CD8-positive, alpha-beta memory T cell (primary cell): ENCODE measurements at places on chromosomes 16 and 17. TPM values are rescaled to one million over a fixed set of nuclear protein-coding genes. Genes with fewer than 3 reads are reported as not detected.
A peak's percentile ranks its signal among the peaks of the same experiment; 100 is the strongest.

The CARD14 gene
- not detected for total RNA-seq

The PHOSPHO1 gene
- not detected for total RNA-seq

GRCh38 chr16:48451323-48451722, 66.1 kb upstream of the SIAH1 start:
- no peaks in the 10 kb centered on the region for H3K27me3 ChIP-seq
- DNase-seq: no peak

- H3K4me1 ChIP-seq: no peaks in the 10 kb centered on the region
- DNase-seq: no peak
- H3K4me3 ChIP-seq: no peak overlapping the region
- H3K36me3 ChIP-seq: no peaks in the 10 kb centered on the region
- H3K27ac ChIP-seq: no peak overlapping the region
- H3K27me3 ChIP-seq: no peaks in the 10 kb centered on the region
Measured at GRCh38 chr16:7026639-7027038, 306.0 kb upstream of the RBFOX1 start.

The SLC35B1 gene
- 88.9 TPM for total RNA-seq

GRCh38 chr17:31172388-31172787, 77.6 kb downstream of the NF1 start:
- H3K4me3 ChIP-seq: no peak overlapping the region
- no peaks in the 10 kb centered on the region for H3K36me3 ChIP-seq
- DNase-seq: no peak
- no peaks in the 10 kb centered on the region for H3K4me1 ChIP-seq
- no peaks in the 10 kb centered on the region for H3K27me3 ChIP-seq
- no peak overlapping the region for H3K27ac ChIP-seq

GRCh38 chr16:52743707-52744106, 196.8 kb upstream of the TOX3 start:
- DNase-seq: no peak
- no peak overlapping the region for H3K27ac ChIP-seq
- no peaks in the 10 kb centered on the region for H3K4me1 ChIP-seq
- no peak overlapping the region for H3K4me3 ChIP-seq
- H3K27me3 ChIP-seq: no peaks in the 10 kb centered on the region
- H3K36me3 ChIP-seq: no peaks in the 10 kb centered on the region

The SEZ6L2 gene
- 0.07 TPM for total RNA-seq

GRCh38 chr16:17416461-17417311, 54.1 kb downstream of the XYLT1 start:
- H3K27me3 ChIP-seq: no peaks in the 10 kb centered on the region
- peak overlapping the region; percentile 38 for H3K4me3 ChIP-seq
- H3K4me1 ChIP-seq: peaks cover 20% of the 10 kb centered on the region
- peak; percentile 65 for DNase-seq
- H3K36me3 ChIP-seq: no peaks in the 10 kb centered on the region
- H3K27ac ChIP-seq: peak overlapping the region; percentile 12

GRCh38 chr16:23920899-23921298, 85.1 kb downstream of the PRKCB start:
- DNase-seq: no peak
- H3K36me3 ChIP-seq: no peaks in the 10 kb centered on the region

The ST6GALNAC2 gene
- 1.0 TPM for total RNA-seq

- no peaks in the 10 kb centered on the region for H3K4me1 ChIP-seq
- no peaks in the 10 kb centered on the region for H3K36me3 ChIP-seq
- H3K4me3 ChIP-seq: no peak overlapping the region
- H3K27ac ChIP-seq: no peak overlapping the region
- H3K27me3 ChIP-seq: no peaks in the 10 kb centered on the region
Measured at GRCh38 chr17:7192271-7192937, 13.2 kb upstream of the ASGR1 start.

DNA sequence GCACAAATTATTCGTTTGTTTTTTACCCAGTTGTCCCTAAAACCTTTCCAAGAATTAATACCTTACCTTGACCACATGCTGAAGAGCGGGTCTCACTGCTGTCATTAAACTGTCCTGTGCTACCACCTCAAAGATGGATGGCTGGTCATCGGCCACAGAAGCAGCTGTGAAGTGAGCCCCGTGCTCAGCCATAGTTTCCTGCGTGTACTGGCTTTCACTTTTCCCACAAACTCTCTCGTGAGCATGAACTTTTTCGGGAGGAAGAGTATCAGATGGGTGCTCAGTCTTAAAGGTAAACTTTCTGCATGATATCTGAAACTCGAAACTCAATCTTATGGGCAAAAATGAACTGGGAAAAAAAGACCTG, 558 bp downstream of the PEX12 start:
- no peaks in the 10 kb centered on the region for H3K27me3 ChIP-seq
- DNase-seq: no peak
- H3K4me3 ChIP-seq: peak overlapping the region; percentile 85
- peaks cover 5% of the 10 kb centered on the region for H3K36me3 ChIP-seq
- peak overlapping the region; percentile 90 for H3K27ac ChIP-seq
- peaks cover 15% of the 10 kb centered on the region for H3K4me1 ChIP-seq

The CFAP119 gene
- 6.5 TPM for total RNA-seq

GRCh38 chr16:53982631-53983042, 278.7 kb downstream of the FTO start:
- H3K36me3 ChIP-seq: no peaks in the 10 kb centered on the region
- DNase-seq: no peak
- no peaks in the 10 kb centered on the region for H3K27me3 ChIP-seq
- H3K4me1 ChIP-seq: no peaks in the 10 kb centered on the region
- H3K27ac ChIP-seq: no peak overlapping the region
- no peak overlapping the region for H3K4me3 ChIP-seq

The RNU2-1 gene
- 2,936 TPM for total RNA-seq

DNA sequence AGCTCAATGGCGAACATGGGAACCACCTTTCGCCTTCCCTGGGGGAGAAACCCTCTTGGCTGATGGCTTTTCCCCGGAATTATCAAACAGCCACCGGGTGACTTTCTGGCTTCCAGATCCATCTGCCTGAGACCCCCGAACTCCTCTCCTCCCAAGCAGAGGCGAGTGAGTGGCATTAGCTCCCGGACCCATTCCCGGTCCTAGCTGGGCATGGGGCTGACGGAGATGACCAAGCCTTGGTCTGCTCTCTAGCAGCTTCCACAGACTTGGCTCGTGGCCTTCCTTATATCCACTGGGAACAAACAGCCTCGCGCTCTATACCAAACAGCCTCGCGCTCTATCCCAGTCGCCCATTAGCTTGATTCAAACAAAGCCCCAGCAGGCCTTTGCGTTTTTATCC, 62.4 kb downstream of the CCDC182 start:
- no peaks in the 10 kb centered on the region for H3K36me3 ChIP-seq
- no peak overlapping the region for H3K27ac ChIP-seq
- H3K27me3 ChIP-seq: no peaks in the 10 kb centered on the region
- DNase-seq: no peak
- H3K4me1 ChIP-seq: no peaks in the 10 kb centered on the region
- H3K4me3 ChIP-seq: no peak overlapping the region

GRCh38 chr17:69947027-69947759, 127.8 kb upstream of the KCNJ16 start:
- no peak for DNase-seq
- H3K27me3 ChIP-seq: no peaks in the 10 kb centered on the region
- no peaks in the 10 kb centered on the region for H3K4me1 ChIP-seq
- H3K4me3 ChIP-seq: no peak overlapping the region
- no peak overlapping the region for H3K27ac ChIP-seq
- no peaks in the 10 kb centered on the region for H3K36me3 ChIP-seq

DNA sequence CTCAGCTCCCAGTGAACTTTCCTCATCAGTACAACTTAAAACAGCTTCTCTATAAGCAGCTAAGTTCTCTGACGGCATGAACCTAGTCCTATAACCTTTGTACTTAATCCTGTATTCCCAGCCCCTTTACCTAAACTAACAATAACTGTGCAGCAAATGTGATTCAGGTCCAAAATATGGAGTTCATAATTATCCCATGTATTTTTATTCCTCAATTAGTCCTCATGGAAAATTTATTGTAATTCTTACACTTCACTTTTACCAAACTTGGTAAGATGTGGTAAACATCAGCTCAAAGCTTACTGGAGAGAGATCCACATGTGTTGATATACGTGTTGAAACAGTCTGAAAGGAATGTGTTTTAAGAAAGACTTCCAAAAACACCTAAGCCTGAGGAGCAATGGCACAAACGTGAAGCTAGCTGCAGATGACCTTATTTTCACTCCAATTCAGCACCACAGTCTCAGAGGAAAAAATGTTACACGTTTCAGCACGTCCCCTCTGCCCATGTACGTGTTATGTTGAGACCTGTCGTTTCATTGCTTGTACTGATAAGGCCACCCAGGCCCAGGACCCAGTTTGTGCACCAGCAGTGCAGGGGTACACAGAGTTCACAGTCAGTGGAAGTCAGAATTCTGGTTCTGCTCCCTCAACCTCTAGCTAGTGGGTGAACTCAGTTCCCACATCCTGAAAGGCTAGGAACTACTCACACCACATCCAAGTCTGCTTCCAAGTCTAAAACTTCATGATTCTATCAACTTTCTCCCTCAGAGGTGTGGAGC, 7.1 kb downstream of the USP31 start:
- no peak for DNase-seq
- H3K4me1 ChIP-seq: no peaks in the 10 kb centered on the region
- H3K36me3 ChIP-seq: no peaks in the 10 kb centered on the region
- H3K27me3 ChIP-seq: no peaks in the 10 kb centered on the region

- H3K27me3 ChIP-seq: no peaks in the 10 kb centered on the region
- H3K4me1 ChIP-seq: peaks cover 16% of the 10 kb centered on the region
- H3K36me3 ChIP-seq: no peaks in the 10 kb centered on the region
Measured at GRCh38 chr17:6429266-6429665, 5.7 kb downstream of the AIPL1 start.

DNA sequence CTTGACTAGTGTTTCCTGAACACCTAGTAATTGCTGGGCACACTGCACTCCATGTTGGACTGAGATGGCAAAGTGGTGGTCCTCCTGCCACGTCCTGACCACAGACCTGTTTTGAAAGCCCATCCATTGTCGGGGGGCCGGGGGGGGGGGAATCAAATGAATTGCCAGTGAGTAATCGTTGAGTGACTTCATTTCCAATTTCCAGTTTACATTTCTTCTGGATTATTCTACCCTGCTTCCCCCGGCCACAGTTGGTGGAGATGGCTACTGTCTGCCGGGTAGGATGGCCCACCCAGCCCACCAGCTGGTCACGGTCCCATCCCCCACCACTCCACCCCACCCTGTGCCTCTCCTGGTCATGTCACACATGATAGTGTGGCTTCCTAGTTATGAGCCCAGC, 18.2 kb downstream of the RAI1 start:
- no peak overlapping the region for H3K27ac ChIP-seq
- H3K27me3 ChIP-seq: no peaks in the 10 kb centered on the region
- H3K4me3 ChIP-seq: no peak overlapping the region
- DNase-seq: no peak
- peaks cover 13% of the 10 kb centered on the region for H3K4me1 ChIP-seq

DNA sequence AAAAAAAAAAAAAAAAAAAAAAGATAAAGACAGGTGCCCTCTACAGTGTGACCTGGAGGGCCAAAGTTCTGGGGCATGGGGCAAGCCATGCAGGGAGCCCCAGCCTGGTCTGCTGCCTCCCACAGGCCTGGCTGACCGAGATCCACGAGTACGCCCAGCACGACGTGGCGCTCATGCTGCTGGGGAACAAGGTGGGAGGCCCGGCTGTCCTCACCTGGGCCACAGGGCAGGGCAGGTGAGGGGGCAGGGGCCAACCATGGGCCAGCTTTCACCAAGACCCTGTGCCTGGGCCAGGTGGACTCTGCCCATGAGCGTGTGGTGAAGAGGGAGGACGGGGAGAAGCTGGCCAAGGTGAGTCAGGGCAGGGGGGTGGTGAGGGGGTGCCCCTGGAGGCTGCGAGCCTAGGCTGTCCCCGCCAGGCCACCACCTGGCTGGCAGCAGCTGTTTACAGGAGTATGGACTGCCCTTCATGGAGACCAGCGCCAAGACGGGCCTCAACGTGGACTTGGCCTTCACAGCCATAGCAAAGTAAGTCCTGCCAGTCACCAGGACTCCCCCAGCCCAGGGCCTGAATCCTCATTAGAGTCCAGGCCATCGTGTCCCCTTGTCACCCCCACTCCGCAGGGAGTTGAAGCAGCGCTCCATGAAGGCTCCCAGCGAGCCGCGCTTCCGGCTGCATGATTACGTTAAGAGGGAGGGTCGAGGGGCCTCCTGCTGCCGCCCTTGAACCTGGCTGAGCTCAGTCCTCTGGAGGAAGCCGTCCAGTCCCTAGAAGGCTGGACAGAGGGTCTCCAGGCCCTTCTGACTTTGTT, 2.7 kb upstream of the TRAF7 start:
- peaks cover 5% of the 10 kb centered on the region for H3K36me3 ChIP-seq
- DNase-seq: no peak
- peaks cover 72% of the 10 kb centered on the region for H3K4me1 ChIP-seq
- H3K4me3 ChIP-seq: peak overlapping the region; percentile 100
- H3K27ac ChIP-seq: peak overlapping the region; percentile 91
- no peaks in the 10 kb centered on the region for H3K27me3 ChIP-seq

DNA sequence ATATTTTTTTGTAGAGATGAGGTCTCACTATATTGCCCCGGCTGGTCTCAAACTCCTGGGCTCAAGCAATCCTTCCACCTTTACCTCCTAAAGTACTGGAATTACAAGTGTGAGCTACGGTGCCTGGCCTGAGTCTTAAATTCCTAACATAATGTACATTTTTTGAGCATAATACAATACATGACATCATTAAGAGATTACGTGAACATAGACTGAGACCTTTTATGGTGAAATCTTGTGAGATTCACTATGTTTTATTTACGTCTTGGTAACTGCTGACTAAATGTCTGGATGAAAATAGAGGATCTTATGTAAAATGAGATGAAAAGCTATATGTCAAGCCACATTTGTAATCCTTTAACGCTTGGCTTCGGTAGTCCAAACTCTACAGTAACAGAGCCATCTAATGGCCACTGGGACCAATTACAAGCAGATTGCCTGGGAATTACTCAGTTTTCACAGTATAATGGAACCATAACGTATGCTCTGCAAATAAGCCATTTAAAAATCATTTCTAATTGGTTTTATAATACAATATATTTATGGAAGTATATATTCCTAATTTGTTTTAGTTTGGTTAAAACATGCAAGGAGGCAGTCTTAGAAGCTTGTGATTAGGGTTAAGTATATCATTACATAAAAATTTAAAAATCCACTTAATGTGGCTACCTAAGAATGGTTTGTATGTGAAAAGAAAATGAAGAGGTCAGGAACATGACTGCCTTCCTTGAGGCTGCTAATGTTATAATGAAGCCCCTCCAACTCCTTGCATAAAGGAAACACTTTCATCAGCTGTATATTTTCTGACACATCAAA, 8.1 kb upstream of the EFCAB13 start:
- no peaks in the 10 kb centered on the region for H3K27me3 ChIP-seq
- H3K27ac ChIP-seq: no peak overlapping the region
- H3K4me1 ChIP-seq: no peaks in the 10 kb centered on the region
- no peaks in the 10 kb centered on the region for H3K36me3 ChIP-seq
- peak; percentile 49 for DNase-seq

GRCh38 chr17:55988861-55989260, 164.4 kb upstream of the ANKFN1 start:
- no peak overlapping the region for H3K27ac ChIP-seq
- H3K4me3 ChIP-seq: no peak overlapping the region
- H3K27me3 ChIP-seq: no peaks in the 10 kb centered on the region
- no peak for DNase-seq
- H3K4me1 ChIP-seq: no peaks in the 10 kb centered on the region
- no peaks in the 10 kb centered on the region for H3K36me3 ChIP-seq

- peaks cover 34% of the 10 kb centered on the region for H3K4me1 ChIP-seq
- H3K27ac ChIP-seq: no peak overlapping the region
- no peaks in the 10 kb centered on the region for H3K36me3 ChIP-seq
- no peaks in the 10 kb centered on the region for H3K27me3 ChIP-seq
- no peak for DNase-seq
- no peak overlapping the region for H3K4me3 ChIP-seq
Measured at GRCh38 chr16:11800382-11800718, 3.3 kb upstream of the ZC3H7A start.

The KRTAP2-1 gene
- total RNA-seq: not detected

The ETV4 gene
- total RNA-seq: 6.4 TPM
